T-helper 17 cell (primary cell): ENCODE measurements at places on chromosomes 6 and 20. TPM values are rescaled to one million over a fixed set of nuclear protein-coding genes. Genes with fewer than 3 reads are reported as not detected.

- no peak for DNase-seq
These were observed 110.2 kb upstream of the FOXQ1 start for GRCh38 chr6:1201547-1202200.

DNA sequence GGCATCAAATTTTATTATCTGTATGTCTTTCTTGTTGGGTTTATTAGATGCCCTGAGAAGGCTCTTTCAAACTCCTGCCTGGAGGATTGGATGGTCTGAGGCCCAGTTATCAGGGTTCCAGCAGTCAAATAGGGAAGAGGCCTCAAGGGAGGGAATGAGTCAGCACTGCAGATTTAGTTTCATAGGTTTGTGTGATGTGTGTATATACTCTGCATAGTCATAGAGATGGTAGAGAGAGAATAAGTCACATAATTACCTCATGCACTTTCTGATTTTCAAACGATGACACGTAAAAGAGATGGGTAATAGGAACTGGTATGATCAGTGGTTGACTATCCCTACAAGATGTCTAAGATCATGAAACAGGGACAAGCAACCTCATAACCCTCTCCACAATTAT, 82.1 kb downstream of the ADAT2 start:
- DNase-seq, result no peak

DNA sequence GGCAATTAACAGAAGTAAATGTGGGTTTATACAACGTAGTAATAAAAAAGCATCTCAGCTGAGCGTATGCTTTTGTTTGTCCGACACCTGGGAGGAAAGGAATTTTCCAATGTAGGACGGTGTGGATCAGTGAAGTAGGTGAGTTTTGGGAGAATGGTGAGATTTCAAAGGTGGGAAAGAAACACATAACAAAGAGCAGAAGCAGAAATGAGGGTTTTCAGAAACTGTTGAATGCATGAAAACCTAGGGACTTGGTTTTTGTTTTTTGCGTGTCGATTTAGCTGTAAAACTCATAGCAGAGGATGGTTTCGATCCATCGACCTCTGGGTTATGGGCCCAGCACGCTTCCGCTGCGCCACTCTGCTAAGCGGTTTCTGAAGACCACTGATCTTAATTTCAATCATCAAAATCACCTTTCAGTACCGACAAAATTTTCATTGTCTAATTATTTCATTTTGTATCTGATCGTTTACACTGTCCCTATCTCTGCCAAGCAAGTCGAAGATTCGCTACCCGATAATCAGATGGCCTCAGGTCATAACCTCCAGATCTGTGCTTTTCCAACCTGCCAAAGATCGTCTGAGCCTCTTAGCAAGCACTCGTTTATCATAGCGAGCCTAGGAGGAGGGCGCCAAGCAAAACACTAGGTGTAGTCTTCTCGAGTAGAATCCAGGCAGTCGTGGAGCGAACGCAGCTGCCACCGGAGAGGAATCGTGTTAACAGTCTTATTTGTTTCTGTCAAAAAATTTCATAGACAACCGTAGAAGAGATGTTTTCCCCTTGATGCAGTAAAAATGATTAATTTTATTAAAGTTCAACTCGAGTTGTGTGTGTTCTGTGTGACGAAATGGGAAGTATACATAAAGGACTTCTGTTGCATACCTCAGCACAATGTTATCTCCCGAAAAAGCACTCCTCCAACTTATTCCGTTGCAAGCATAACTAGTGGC, 20.9 kb upstream of the POM121L2 start:
- DNase-seq, result no peak

ERVFRD-1 gene
- not detected for total RNA-seq

- no peak for DNase-seq
These were observed 95.7 kb downstream of the COL21A1 start for GRCh38 chr6:56151609-56152224.
